ENCODE measurements at places on chromosomes 1 and 21.

DNA sequence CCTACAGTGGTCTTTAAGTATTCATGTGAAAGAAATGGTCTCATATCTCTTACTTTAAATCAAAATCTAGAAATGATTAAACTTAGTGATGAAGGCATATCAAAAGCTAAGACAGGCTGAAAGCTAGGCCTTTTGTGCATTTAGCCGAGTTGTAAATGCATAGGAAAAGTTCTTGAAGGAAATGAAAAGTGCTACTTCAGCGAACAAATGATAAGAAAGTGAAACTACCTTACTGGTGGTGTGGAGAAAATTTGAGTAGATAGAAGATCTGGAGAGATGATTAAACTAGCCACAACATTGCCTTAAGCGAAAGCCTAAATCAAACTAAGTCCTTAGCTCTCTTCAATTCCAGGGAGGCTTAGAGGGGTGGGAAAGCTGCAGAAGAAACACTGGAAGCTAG lies 147.6 kb downstream of the DSCAM start:
- DNase-seq = no peak

DNA sequence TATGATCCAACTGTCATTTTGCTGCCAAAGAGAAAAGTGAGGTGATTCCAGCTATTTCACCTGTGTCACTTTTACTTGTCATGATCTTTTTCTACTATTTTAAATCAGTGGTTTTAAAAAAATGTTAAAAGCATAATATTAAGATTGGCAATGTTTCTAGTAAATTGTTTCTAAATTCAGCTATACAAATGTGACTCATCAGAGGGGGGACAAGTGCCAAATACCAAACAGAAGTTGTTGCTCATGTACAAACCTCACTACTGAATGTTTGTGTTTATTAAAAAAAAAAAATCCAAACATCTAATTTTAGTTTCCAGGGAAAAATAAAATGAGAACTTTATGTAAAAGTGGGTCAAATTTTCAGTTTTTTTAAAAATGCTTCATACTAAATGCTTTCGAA lies 346.2 kb upstream of the SNX7 start:
- no peak for DNase-seq

DNA sequence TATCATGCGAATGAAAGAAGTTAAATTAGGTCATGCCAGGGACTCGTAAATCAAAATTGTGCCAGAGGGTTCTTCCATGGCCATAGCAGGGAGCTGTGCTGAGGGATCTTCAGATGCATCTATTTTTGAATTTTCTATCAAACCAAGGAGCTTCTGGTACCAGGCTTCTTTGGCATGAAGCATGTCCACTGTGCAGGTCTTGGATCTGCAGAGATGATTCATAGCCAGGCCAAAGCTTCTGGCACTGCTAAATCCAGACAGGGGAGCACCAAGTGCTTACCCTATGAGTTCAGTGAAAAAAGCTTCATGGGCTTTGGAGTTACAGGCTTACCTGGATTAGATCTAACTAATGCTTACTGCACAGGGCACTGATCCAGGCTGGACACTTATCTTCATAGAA lies 154.2 kb upstream of the DAB1 start:
- DNase-seq = no peak

GRCh38 chr1:206904423-206905142 lies 7.3 kb downstream of the IL24 start:
- no peak for DNase-seq

DNA sequence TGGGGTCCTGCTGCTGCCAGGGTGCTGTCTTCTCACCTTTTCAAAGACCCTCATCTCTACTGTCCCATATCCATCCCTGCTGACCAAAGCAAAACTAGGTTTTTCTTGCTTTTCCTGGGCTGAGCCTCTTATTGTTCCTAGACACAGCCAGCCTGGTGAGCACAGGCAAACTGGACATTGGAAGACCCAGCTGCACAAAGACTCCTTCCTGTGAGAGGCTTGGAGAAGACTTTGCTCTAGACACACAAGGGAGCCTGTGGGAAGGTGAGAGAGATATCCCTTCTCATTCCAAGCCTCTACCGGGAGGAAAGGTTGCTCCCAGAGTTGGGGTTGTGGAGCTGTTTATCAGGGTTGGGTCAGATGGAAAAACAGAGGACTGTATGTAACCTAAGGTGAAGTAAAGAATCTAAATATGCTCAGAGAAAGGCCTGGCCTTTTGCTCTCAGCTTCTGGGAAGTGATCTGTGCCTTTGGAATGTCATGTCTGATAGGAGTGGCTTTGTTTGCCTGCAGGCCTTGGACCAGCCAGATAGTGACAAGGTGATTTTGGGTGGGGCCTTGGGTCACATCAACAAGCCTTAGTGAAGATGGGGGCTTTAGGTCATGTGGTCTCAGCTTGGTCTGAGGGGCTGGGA lies 87.6 kb upstream of the RUNX1 start:
- no peak for DNase-seq

DNA sequence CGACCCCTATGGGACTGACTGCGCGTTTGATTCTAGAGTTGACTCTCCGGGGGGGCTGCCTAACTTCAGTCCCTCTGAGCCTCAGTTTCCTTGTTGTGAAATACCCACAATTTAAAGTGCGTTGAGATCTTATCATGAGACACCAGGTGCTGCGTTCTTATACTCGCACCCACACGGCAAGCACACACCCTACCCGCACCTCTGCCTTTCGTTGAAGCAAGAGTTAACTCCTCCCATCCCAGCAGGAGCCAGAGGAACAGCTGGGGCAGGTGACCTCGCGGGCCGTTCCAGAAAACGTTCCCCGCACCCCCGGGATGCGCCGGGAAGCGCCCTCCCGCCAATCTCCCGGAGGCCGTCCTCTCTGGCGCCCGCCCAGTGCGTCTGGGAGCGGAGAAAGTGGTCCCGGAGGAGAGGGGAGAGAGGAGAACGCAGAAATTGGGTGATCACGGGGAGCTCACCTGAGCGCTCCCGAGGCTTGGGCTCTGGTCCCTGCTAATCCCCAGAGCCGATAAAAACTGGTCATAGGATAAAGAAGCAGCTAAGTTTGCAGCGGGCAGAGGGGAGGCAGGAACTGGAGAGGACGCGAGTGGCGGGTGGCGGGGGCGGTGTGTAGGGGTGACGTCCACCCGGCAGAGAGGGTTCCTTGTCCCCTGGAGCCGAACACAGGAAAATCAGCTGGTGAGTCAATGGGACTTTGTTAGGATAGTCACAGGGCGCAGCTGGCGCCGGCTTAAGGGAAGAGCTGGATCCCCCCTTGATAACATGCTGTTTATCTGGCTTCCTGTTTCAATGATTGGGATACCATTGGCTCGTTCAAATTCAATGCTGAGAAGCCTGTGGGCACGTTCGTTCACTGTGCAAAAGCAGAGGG lies 869 bp downstream of the NAV1 start:
- DNase-seq = no peak

- DNase-seq = no peak
These were observed 28.5 kb upstream of the EPS8L3 start for GRCh38 chr1:109792056-109792831.
